ENCODE measurements at places on chromosomes 12 and 14.

GRCh38 chr12:106192659-106193393, 54.1 kb upstream of the NUAK1 start:
- DNase-seq, result no peak

DNA sequence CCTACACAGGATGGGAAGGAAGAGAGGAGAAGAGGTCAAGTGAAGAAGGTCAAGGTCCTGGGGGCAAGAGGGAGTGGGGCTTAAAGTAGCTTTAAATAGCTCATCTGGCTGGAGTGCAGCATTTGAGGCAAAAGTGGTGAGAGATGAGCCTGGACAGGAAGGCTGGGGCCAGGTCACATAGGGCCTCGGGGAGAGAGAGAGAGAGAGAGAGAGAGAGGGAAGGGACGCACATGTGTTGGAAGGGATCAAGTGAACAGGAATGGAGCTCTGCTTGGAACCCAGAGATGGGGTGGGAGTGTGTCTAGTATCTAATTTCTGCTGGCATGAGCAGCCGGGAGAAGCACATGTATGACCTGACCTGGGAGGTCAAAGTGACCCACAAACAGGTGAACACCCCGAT, 407.5 kb downstream of the MED13L start:
- no peak for DNase-seq

DNA sequence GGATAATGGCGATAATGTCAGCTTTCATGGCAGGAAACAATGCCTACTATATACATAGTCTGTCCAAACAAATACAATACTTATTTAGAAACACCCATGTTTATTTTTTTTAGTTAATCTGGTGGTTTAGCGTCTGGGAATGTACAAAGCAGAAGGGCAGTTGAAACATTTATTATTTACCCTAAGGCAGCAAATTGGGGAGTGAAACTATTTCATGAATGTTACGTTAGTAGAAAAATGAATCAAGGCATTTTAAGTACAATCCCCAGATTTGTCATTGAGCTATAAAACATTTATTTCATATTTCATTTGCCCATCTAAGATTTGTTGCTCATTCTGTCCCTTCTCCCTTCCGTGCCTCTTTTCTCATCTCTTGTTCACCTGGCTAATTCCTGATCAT, 87.1 kb upstream of the ATF1 start:
- no peak for DNase-seq

- no peak for DNase-seq
Observed at GRCh38 chr12:26938701-26939062, 412 bp downstream of the FGFR1OP2 start.

GRCh38 chr14:50064993-50065392, 51.4 kb downstream of the VCPKMT start:
- no peak for DNase-seq

GRCh38 chr12:39343665-39344064, 99.3 kb downstream of the KIF21A start:
- DNase-seq, result no peak

Measured in right renal cortex interstitium (tissue), 3 donors.